ENCODE measurements at places on chromosomes 16 and 17.
A peak's percentile ranks its signal among the peaks of the same experiment; 100 is the strongest.

DNA sequence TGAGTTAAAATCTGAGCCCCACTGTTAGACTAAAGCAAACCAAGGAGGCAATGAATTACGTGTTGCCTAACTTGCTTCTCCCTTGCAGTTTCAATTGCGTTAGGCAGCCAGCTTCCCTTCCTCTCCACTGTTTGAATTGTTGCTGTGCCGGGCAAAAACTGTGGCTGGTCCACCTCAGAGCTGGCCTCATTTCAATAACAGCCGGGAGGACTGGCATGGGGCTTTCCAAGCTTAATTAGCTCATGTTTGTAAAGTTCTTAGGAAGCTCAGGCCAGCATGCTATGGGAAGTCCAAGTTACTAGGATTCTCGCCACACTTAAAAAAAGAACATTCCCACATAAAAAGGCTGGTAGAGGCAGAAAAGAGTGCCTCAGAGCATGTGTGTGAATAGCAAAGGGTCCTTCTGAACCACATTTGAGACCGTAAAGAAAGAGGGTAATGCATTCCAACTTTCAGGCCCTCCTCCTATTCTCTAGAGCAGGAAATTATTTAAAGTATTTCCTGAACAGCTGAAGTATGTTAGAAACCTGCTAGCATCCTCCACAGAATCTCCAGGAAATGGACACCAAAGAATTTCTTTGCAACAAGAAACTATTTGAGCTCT is 79.0 kb upstream of the SMURF2 start:
- no peak for DNase-seq

DNA sequence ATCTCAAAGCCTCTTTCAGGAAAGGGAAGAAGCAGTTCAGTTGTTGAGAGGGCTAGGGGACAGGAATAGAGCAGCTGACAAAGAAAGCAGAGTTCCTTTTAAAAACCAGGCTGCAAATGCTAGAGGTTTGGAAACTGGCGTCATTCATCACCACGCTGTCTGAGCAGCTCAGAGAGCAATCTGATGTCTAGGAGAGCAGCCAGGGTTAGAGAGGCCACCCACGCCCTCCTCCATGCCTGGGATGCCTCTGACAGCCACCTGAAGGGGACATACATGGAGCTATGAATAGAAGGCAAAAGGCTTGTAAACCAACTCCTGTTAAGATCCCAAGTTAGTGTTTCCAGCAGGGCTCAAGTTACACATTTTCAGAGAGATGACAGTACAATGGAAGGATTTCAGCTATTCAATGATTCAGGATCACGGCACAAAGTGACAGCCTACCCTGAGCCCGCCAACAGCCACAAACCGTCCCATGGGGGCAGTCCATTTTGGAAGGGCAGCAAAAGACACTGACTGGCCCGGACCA is 12.4 kb downstream of the RAB5C start:
- no peak for DNase-seq

- DNase-seq: no peak
These were observed 21.4 kb upstream of the NOL11 start for GRCh38 chr17:67696347-67696746.

- no peak for DNase-seq
These were observed 8.8 kb upstream of the WNT3 start for GRCh38 chr17:46827274-46827673.

DNA sequence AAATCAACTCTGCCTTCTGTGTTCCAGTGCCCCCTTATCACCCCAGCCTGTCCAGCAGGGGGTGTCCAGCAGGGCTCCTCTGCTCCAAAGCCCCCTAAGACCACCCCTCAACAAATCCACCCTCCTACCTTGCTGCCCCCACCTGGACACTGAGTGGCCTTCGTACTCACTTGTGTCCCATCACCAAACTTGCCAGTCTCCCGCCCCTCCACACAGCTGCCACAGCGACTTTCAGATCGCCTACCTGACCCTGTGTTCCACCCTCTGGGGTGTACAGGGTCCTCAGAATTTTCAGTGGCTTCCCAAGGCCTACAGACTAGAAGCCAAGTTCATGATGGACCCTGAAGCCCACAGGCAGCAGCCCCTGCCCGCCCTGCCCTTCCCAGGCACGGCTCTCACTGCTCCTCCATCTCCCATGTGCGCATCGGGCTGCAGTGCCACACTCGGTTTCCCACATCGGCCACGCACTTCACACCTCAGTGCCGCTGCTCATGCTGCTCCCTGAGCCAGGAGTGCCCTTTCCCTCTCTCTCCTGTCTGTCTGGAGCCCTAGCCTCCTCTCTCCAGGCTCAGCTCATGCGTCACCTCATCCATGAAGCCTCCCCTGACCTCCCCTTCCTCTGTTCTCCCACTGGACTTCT is 11.8 kb downstream of the KCNH6 start:
- DNase-seq: no peak

DNA sequence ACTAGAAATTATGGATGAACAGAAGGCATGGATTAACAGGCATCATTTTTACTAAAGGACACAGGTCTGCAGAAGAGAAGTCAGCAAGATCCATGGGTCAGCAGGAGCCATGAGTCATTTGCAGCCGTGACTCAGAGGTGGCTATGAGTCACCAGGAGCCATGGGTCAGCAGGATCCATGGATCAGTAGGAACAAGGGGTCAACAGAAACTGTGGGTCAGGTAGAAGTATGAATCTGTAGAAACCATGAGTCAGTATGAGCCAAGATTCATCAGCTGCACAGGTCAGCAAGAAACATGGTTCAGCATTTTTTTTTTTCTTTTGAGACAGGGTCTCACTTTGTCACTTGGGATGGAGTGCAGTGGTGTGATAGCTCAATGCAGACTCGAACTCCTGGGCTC is 58.2 kb upstream of the HS3ST4 start:
- DNase-seq: no peak

DNA sequence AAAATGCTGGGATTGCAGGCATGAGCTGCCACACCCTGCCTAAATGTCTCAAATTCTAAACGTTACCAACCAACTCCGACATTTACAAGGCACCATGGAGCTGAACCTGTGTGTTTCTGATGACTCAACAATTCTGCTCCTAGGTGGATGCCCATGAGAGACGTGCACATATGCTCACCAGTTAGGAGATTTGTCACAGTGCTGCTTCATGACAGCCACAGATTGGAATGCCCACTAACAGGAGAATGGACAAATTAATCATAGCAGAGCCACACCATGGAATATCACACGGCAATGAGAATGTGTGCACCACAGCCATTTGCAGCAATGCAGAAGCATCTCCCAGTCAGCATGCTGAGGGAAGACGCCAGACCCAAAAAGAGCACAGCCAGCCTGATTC is 8.0 kb upstream of the KCNG4 start:
- DNase-seq: no peak

DNA sequence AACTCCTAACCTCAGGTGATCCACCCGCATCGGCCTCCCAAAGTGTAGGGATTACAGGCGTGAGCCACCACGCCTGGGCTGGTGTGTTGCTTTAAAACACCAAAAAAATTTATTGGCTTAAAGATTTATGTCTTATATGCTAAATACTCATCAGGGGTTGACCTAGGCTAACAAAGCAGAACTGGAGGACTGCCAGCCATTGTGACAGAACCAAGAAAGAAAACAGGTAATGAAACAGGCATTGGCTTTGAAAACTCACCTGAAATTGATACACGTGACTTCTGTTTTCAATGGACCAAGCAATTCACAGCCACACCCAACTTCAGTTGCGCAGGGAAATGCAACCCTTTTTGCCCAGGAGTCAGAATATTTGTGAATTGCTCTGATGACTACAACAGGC is 4.9 kb upstream of the PHAF1 start:
- no peak for DNase-seq

- DNase-seq: no peak
These were observed 81.0 kb downstream of the TMEM100 start for GRCh38 chr17:55641676-55642081.

DNA sequence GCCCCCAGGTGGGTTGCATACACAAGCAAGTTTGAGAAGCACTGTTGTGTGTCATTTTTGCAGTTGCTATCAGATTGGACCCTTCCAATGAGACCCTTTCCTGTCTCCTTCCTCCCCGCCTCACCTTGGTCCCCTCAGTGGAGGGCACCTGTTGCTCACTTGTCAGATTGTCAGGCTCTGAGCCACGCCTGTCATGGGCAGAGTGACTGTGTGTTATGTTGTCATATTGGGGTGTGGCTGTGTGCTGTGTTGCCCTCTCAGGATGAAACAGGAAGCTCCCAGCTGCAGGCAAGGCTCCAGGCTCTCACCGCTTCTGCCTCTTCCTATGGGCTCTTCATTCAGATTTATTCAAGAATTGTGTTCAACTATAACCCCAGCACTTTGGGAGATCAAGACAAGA is 302.9 kb downstream of the CPPED1 start:
- DNase-seq: no peak

DNA sequence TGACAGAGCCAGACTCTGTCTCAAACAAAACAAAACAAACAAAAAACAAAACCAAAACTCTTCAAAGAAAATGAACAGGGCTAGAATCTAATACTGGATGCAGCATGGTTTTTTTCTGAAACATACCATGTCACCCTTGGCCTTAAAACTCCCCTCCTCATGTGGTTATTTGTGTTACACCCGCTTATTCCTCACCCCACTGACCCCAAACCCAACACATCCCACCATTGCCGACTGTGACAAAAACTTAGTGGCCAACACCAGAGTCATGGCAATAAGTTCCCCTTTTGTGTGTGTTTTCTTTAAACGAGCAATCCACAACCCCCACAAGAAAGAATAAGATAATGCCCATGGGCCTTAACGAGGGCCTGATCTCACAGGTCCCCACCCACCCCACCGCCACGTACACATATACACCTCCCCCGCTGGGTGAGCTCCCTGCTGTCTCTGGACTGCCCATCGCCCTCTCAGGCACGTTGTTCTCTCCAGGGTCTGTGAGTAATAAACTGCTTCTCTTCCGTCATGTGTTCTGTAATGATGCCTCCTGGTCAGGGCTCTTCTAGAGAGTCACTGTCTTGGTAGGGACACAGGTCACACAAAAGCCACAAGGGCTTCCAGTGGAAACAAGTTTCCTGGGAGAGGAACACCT is 16.8 kb upstream of the ENGASE start:
- no peak for DNase-seq

GRCh38 chr17:39252788-39253460 is 27.2 kb upstream of the STAC2 start:
- DNase-seq: no peak

DNA sequence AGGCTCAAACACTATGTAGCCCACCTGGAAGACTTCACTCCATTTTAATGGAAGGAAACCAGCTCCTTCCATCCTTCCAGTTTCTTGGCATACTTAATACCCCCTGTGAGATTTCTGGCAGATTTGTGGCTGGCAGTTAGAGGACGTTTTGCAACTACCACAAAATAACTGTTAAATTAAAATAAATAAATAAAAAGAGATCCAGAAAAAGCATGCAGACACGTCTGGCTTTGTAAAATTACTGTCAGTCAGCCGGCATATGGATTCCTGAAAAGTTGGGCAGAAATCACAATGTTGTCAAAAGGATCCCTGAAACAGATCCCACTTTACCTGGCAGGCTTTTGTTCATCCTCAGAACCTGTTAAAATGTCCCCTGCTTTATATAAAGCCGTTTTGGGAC is 113.9 kb downstream of the ASIC2 start:
- DNase-seq: no peak

DNA sequence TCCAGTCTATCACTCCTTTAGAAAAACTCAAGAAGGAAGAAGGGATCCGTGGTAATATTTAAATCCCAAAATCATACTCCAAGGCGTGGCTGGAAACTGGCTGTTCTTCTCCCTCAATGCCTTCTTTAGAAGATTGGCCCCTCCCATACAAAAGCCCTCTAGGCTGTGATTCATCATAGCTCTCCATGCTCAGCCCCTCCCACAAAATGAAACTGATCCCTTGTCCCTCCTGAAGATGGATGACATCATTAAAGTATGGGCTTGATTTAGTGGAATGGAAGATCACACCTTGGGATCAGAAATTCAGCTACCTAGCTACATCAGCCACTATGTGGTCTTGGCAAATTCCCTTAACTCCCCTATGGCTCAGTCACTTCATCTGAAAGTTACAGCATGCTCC is 4.1 kb downstream of the GRIN2A start:
- DNase-seq: no peak

DNA sequence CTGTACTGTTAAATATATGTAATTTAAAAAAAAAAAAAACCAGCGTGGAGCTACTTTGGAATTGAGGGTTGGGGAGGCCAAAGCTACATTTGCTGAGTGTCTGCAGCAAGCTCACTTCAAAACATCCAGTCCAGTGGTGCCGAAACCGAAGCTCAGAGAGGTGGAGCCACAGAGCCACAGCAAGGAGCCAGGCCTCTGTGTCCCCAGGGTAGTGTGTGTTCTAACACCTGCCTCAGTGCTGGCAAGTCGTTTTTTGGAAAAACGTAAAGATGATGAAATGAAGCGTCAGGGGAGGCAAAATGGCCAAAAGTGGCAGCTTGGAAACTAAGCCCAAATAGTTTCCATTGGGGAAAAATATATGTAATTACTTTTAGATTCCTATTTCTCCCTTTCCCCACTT is 36.1 kb upstream of the MRC2 start:
- DNase-seq: no peak

DNA sequence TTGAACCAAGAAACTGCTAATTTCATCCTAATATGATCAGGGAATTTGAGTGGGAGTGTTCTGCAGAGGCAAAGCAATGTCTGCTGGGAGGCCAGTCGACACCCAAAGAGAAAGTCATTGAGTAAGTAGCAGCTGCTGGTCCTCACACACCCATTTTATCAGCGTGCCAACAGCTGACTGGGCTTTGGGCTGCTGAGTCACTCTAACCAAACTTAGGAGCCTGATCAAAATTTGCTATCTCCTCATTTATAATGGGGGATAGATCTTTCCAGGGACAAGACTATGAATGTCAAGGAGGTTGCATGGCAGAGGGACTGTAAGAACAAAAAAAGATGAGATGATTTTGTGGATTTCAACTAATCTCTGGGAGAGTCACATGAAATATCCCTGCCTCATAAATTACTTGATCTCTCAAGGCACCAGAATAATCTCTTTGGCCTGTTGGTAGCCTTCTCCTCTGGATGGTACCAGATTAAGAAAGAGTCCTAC is 32.9 kb downstream of the CPSF4L start:
- DNase-seq: no peak

GRCh38 chr16:53761962-53762703 is 58.2 kb downstream of the FTO start:
- no peak for DNase-seq

DNA sequence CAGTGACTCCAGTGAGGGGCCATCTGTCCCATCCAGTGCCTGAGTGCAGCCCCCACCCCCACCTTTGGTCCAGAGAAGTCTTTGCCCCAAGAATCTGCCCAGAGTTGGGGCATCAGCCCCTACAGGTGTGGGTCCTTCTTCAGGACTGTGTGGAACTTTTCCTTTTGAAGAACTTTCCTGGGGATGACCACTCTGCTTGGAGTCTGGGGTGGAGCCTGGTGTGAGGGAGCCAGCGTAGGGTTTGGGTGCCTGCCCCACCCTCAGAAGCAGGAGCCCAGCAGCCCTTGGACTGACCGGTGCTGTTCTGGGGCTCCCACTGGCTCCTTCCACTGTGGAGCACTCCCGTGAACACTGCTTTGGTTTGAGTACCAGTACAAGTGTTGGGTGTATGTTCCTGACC is 19.3 kb downstream of the MPRIP start:
- DNase-seq: no peak

- DNase-seq: peak; percentile 37
These were observed 48.7 kb upstream of the AMZ2 start for GRCh38 chr17:68198931-68199836.

All from HuH-7.5 (cell line).